ENCODE measurements at places on chromosomes 3 and 15.

- DNase-seq = peak; percentile 96
Observed at GRCh38 chr3:46935168-46935858, 41.2 kb downstream of the CCDC12 start.

GRCh38 chr15:57743424-57743823 is 36.9 kb downstream of the POLR2M start:
- peak; percentile 4 for DNase-seq

DNA sequence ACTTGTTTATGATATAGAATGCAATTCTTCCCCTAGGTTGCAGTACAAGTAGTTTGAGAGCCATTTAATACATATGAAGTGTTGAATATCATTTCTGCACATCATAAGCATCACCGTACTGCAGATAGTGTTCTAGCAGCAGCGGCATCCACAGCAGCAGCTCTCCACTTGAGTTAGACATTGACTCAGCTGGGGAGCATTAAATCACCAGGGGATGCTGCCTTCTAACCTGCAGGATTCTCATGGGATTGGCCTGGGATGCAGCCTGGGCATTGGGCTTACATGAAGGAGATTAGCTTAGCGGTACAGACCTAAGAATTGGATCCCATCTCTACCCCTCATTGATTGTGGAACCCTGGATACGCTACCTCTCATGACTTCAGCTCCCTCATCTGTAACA is 43.3 kb downstream of the CNTN3 start:
- no peak for DNase-seq

GRCh38 chr3:125061646-125062045 is 5.8 kb upstream of the HEG1 start:
- no peak for DNase-seq

DNA sequence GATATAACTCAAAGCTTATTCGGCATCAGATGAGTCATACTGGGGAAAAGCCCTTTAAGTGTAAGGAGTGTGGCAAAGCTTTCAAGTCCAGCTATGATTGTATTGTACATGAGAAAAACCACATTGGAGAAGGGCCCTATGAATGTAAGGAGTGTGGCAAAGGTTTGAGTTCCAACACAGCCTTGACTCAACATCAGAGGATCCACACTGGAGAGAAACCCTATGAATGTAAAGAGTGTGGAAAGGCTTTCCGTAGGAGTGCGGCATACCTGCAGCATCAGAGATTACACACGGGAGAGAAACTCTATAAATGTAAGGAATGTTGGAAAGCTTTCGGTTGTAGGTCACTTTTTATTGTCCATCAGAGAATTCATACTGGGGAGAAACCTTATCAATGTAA is 7.5 kb downstream of the ZNF621 start:
- no peak for DNase-seq

DNA sequence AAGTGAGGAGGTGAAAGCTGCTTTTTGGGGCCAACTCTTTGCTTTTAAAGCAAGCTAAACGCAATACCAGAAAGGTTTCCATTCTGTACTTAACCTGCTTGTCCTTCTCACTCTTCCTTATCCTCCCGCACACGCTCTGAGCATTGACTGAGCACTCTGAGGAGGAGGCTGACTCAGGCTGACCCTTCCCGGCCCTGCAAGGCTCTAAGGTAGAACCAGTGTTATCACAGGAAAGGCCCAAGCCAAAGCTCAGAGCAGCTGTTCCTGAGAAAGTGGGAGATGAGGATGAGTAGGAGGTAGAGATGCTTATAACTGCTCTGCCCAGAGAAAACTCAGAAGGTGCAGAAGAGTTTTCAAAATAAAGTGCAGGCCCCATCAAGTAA is 2.3 kb downstream of the B3GNT5 start:
- no peak for DNase-seq

- DNase-seq = peak; percentile 79
Observed at GRCh38 chr3:195896361-195897080, 11.8 kb downstream of the TNK2 start.

- DNase-seq = no peak
Observed at GRCh38 chr15:69328080-69328479, 29.4 kb downstream of the PAQR5 start.

DNA sequence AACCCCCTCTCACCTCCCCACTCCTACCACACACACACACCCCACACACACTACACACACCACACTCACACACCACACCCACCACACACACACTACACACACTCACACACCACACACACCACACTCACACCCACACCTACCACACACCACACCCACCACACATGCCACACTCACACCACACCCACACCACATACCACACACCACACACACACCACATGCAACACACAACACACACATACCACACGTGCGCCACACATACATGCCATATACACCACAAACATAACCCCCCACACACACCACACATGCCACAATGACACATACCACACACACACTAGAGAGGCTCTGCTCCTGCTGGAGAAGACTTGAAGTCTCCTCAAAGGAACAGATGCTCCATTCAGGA is 5.9 kb upstream of the ITPKA start:
- peak; percentile 44 for DNase-seq

DNA sequence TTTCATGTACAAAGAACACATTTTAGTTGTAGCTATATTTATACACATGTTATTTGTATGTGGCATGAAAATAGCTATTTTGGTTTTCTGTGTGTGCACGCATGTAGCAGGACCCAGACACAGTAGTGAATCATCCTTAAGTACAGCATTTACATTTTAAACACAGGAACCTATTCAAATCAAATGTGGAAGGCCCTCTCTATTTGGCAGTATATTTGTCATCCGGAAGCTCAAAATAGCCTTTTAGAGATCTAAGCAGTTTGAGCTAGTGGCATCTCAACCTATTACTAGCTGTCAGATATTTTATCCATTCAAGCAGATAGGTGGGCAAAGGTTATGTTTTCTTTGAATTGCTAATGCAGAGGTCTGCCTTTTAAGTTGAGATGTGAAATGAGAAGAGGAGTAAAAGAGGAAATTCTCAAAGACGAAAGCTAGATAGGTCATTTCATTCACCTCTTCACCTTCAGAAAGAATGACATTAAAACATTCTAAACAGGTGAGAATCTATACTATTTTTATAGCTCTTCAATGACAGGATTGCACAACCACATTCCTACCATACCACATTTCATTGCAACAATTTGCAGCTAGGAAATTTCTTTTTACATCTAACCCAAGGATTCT is 46.3 kb upstream of the TIPARP start:
- peak; percentile 63 for DNase-seq

GRCh38 chr3:48273594-48274211 is 32.8 kb downstream of the ZNF589 start:
- DNase-seq = peak; percentile 60

DNA sequence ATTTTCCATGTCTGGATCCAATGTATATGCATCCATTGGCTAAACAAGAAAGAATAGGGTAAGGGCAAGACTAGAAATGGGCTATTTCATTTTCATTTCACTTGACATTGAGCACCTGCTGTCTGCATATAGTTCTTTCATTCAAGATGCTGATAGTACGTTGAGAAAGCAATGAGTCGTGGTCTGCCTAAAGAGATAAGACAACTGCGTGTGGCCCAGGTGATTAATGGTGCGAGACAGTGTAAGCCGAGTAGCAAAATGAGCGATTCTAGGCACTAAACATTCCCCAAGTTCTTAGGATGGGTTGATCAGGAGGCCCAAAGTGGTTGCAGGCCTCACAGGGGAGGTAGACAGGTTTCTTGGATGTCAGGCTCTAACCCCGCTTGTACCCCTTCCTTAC is 235.4 kb downstream of the PDCD6IP start:
- DNase-seq = no peak

DNA sequence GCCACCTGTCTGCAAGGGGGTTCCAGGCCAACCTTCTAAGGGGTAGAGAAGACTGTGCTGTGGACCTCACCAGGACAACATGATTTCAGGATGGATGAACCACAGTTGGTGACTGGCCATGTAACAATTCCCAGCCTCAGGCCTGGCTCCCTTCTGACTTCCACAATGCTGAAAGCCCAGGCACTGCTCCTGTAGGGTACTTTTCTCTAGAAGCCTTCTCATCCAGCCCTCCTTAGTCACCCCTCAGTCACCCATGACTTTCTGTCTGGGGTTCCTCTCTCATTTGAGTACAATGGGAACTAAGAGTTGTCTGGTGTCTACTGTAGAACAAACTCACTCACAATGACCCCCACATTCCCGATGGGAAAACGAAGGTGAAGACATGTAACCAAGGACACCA is 8.6 kb downstream of the ALS2CL start:
- DNase-seq = no peak

DNA sequence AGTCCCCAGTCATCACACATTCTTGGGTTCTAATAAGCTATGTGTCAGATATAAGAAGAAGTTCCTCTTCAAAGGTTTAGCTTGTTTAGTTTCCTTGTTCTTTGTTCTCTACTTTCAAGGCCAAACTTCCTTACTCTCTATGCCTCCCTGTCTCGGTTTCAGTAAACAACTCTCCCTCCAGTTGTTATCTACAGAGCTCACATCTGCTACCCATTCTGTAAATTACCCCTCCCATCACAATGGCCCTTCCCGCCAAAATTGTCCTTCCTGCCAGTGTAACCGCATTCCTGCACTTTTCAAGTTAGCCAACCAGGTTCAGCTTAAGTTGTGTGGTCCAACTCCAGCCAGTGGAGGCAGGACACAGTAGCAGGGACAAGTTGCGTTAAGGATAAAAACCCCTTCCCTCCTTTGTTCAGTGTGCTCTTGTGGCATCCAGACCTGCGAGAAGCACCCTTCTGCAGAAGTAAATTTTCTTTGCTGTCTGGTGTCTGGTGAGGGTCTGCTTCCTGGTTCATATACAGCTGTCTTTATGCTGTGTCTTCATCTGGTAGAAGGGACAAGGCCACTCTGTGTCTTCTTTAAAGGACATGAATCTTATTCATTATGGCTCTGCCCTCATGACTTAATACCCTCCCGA is 342.1 kb upstream of the GRM7 start:
- no peak for DNase-seq

- DNase-seq = no peak
Observed at GRCh38 chr15:57472861-57473260, 96.6 kb downstream of the CGNL1 start.

- DNase-seq = peak; percentile 52
Observed at GRCh38 chr15:55846116-55846707, 103.3 kb upstream of the PRTG start.

DNA sequence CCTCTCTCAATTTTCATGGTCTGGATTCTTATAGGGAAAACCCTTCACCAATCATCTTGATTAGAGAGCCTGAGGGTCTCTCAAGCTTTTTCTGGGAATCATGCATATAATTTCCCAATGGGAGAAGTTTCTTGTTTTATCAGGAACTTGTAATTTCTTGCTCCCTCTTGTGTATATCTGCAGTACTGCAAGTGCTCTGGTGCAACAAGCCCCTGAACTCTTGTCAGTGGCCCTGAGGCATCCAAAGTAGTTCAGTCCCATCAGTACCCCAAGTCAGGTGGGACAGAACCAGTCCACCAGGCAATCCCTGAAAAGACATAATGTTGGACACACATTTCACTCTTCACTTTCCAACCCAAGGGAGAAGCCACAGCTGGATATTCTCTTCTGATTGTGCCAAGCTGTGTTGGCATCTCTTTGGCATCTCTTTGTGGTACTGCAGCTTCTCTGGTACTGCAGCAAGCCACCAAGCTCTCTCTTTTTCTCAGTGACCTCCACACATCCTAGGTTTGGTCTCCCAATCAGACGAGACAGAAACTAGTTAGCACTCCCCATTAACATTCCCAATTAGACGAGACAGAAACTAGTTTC is 214.5 kb downstream of the ZIC4 start:
- DNase-seq = peak; percentile 49

DNA sequence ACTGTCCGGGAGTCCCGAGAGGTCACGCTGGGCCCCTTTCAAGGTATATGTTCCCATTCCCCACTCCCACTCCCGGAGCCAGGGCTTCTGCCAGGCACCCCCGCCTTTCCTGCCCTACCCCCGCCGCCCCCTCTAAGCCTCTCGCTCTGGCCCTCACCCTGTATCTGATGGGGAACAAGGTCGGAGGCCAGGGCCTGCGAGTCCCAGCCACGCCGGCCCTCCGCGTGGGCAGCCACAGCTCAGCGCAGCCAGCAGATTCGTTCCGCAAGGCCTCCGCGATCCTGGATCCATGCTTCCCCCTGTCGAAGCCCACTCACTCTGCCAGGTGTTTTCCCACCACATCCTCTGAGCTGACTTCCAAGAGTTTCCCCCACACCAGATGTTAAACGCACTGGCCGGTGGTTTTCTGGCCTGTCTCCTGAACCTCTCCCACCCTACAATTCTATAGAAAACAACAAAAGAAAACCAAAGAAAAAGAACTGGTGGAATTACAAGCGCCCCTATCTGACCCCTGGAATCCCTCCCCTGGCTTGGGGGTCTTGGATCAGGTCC is 303.7 kb downstream of the NTRK3 start:
- no peak for DNase-seq

- DNase-seq = no peak
Observed at GRCh38 chr3:45137656-45138181, 8.5 kb downstream of the CDCP1 start.

- DNase-seq = no peak
Observed at GRCh38 chr15:76979331-76979925, 15.5 kb upstream of the PSTPIP1 start.

- DNase-seq = no peak
Observed at GRCh38 chr3:72246685-72247084, 461.7 kb upstream of the PROK2 start.

- DNase-seq = no peak
Observed at GRCh38 chr15:38190501-38190900, 62.1 kb upstream of the SPRED1 start.

GRCh38 chr15:100081454-100081853 is 260.3 kb downstream of the ADAMTS17 start:
- no peak for DNase-seq

- no peak for DNase-seq
Observed at GRCh38 chr3:146544929-146545528, 622 bp upstream of the PLSCR1 start.

DNA sequence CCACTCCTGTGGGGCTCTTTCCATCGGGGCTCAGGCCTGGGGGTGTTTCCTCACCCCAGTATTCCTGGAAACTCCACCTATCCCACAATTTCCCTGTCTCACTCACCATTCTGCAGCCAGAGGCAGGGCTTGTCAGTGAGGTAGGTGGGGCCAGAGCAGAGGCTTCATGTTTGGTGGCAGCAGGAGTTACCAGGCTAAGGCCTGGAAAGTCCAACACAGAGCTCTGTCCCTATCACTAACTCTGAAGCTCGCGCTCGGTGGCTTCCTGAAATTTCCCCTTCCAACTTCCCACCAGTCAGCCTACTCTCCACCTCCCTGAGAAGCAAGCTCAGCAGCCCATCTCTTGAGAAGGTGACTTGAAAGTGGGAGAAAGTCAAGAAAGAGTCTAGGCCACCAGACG is 44.2 kb downstream of the CDC25A start:
- DNase-seq = no peak

DNA sequence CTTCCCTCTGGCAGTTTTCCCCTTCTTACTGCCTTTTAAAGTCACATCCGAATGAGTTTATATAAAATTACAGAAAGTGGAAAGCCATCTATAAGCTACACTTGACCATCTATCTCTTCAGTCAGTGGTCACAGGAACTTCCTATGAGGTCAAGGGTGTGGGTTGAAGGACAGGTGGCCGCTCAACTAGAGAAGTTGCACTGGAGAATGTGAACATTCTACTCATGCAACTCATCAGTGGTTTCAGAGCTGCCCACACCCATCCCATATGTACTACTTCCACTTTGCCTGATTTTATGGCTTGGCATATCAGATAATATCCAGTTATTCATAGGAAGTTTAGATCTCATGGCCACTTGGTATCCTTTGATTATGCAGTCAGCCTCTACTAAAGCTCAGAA is 57.4 kb upstream of the TMEM158 start:
- DNase-seq = no peak
